ENCODE measurements at places on chromosomes 5 and 9. TPM values are rescaled to one million over a fixed set of nuclear protein-coding genes. Genes with fewer than 3 reads are reported as not detected.

GRCh38 chr5:173538018-173538417 is 78.4 kb downstream of the BOD1 start:
- H3K36me3 ChIP-seq, result no peaks in the 10 kb centered on the region
- DNase-seq, result no peak
- H3K27ac ChIP-seq, result no peak overlapping the region
- H3K27me3 ChIP-seq, result peaks cover 4% of the 10 kb centered on the region
- no peaks in the 10 kb centered on the region for H3K4me1 ChIP-seq
- H3K4me3 ChIP-seq, result no peak overlapping the region

DNA sequence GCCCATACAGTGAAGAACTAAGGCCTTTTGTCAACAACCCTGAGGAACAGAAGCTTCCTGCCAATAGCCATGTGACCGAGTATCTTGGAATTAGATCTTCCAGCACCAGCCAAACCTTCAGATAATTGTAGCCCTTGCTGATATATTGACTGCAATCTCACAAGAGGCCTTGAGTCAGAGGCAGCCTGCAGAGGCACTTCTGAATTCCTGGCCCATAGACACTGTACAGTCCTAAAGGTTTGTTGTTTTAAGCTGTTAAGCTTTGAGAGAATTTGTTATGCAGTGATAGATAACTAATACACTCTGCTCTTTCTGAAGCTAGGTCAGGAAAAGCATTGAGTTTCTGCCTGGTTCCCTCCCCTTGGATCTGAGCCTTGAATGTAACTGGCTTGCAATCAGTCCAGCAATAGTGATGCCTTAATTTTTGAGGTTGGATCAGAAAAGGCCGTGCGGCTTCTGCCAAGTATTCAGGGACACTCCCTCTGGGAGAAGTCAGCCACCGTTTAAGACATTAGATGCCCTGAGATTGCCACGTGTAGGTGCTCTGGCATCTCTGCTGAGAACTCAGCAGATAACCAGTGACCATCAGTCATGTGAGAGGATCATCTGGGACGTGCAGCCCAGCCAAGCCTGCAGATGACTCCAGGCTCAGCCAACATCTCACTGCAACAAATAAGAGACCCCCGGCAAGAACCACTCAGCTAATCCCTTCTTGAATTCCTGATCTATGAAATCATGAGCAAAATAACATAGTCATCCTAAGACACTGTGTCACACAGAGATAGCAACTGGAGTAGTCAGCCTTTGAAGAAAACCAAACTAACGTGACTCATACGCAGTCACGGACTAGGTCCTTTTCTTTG is 126.8 kb upstream of the STC2 start:
- DNase-seq, result peak; percentile 96
- peak overlapping the region; percentile 97 for H3K27ac ChIP-seq
- peaks cover 55% of the 10 kb centered on the region for H3K4me1 ChIP-seq
- H3K4me3 ChIP-seq, result no peak overlapping the region

- H3K27me3 ChIP-seq, result no peaks in the 10 kb centered on the region
- no peak overlapping the region for H3K27ac ChIP-seq
- no peaks in the 10 kb centered on the region for H3K36me3 ChIP-seq
- DNase-seq, result no peak
These were observed 1729.2 kb upstream of the WWC1 start for GRCh38 chr5:166562246-166562645.

DNA sequence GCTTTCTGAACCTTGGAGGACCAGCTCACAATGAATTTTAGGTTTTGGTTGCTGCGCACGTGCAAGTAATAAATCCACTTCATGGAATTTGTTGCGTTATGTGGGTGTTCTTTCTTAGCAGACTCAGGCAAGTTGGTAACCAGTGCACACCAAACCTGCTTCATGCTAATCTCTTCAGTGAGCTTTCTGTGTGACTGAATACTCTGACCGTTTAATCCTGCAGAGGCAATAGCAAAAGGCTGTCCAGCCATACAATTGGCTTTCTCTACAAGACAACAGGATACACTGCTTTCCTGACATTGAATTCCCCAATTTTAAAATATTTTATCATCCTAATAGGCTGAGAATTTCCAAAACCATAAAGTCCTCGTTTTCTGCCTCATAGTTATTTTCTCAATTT is 10.3 kb downstream of the UGT3A2 start:
- no peak overlapping the region for H3K27ac ChIP-seq
- H3K36me3 ChIP-seq, result no peaks in the 10 kb centered on the region
- no peaks in the 10 kb centered on the region for H3K27me3 ChIP-seq
- peaks cover 20% of the 10 kb centered on the region for H3K4me1 ChIP-seq

DNA sequence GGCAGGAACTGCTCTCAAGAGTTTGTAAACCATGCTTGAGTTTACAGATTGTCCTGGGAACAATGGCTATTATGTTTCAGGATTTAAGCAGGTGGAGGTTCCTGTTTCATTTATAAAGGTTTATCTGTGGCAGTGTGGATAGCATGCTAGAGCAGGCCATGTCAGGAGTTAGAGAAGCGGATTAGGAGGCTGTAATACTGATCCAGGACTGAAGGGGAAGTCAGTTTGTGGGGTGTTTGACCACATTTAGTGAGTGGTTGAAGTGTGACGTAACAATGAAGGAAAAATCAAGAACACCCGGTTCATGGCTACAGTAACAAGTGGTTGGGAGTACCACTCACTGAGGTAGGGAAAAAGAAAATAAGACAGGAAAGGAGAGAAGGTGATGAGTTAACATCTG is 299.0 kb downstream of the TLR4 start:
- no peak overlapping the region for H3K27ac ChIP-seq
- H3K4me3 ChIP-seq, result no peak overlapping the region
- H3K36me3 ChIP-seq, result no peaks in the 10 kb centered on the region
- no peak for DNase-seq
- no peaks in the 10 kb centered on the region for H3K27me3 ChIP-seq

DNA sequence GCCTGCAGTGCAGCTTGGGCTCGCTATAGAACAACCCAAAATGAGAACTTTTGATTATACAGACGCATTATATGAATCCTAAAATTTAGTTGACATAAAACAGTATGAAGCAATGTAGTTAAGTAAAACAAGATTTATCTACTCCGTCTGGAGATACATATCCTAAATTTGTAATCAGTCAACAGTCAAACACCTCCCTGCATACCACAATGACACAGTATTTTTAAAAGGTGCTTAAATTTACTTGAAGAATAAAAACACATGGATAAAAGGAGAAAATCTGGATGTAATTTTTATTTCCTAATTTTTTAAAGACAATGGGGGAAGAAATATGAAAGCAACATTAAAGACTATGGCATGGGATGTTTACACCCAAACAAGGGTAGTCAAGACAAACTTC is 70.8 kb downstream of the PTBP3 start:
- DNase-seq, result no peak
- peaks cover 58% of the 10 kb centered on the region for H3K36me3 ChIP-seq
- H3K27me3 ChIP-seq, result no peaks in the 10 kb centered on the region
- H3K27ac ChIP-seq, result no peak overlapping the region

- no peaks in the 10 kb centered on the region for H3K36me3 ChIP-seq
- no peak for DNase-seq
- no peaks in the 10 kb centered on the region for H3K27me3 ChIP-seq
- H3K4me1 ChIP-seq, result no peaks in the 10 kb centered on the region
- H3K4me3 ChIP-seq, result no peak overlapping the region
- H3K27ac ChIP-seq, result no peak overlapping the region
These were observed 134.6 kb downstream of the TMC1 start for GRCh38 chr9:72656021-72656420.

DNA sequence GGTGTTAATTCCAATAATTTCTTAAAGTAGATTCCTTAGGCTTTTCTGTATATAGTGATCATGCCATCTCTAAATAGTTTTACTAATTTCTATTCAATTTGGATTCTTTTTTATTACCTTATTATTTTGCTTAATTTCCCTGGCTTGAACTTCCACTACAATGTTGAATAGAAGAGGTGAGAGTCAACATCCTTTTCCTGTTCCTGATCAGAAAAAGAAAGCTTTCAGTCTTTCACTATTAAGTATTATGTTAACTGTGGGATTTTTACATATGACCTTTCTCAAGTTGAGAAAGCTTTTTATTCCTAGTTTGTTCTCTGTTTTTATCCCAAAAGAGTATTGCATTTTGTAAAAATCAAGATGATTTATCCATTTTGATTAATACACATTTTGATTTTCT is 574.5 kb upstream of the TLE4 start:
- DNase-seq, result no peak
- no peak overlapping the region for H3K4me3 ChIP-seq
- no peak overlapping the region for H3K27ac ChIP-seq
- H3K36me3 ChIP-seq, result no peaks in the 10 kb centered on the region

- H3K4me3 ChIP-seq, result no peak overlapping the region
- H3K27ac ChIP-seq, result no peak overlapping the region
- no peak for DNase-seq
These were observed 442.4 kb downstream of the ENC1 start for GRCh38 chr5:74198156-74198555.

DNA sequence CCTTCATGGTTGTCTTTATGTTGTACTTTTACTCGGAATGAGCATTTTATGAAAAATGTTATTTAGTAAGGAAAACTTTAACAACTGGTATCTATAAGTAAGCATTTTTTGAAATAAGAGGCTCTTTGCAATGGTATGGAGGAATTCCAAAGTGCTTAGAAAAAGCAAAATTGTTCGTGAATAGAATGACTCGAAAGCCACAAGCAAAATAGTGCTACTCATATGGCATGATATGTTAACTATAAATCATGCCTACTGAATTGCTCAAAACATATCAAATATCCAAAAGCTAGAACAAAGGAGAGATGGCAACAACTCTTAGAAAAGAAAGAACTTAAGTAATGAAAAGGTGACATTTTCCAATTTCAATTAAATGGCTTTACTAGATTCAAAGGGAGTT is 216.3 kb downstream of the KIAA0825 start:
- no peaks in the 10 kb centered on the region for H3K27me3 ChIP-seq
- no peak for DNase-seq
- H3K4me3 ChIP-seq, result no peak overlapping the region
- H3K27ac ChIP-seq, result no peak overlapping the region
- H3K36me3 ChIP-seq, result no peaks in the 10 kb centered on the region

GRCh38 chr5:123673107-123673506 is 161.1 kb downstream of the CSNK1G3 start:
- H3K27me3 ChIP-seq, result no peaks in the 10 kb centered on the region
- H3K36me3 ChIP-seq, result no peaks in the 10 kb centered on the region
- DNase-seq, result peak; percentile 40
- no peak overlapping the region for H3K4me3 ChIP-seq
- peaks cover 14% of the 10 kb centered on the region for H3K4me1 ChIP-seq
- H3K27ac ChIP-seq, result no peak overlapping the region

ACER2 gene
- total RNA-seq, result 0.82 TPM

C5 gene
- total RNA-seq, result 2.4 TPM

DNA sequence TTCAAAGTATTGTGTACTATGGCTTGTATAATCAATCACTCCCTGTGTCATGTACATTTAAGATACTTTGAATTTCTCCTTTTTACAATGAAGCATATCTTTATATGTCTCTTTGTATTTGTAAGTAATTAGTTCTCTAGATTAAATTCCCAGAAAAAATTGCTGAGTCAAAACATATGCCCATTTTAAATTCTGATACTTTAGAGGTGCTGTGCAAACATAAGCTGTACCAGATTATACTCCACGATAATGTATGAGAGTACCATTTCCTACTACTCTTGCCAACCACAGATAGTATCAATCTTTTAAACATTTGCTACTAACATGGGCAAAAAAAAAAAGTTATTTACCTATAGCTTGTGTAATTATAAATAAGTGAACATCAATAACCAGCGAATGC is 18.3 kb downstream of the DCAF10 start:
- DNase-seq, result no peak
- H3K36me3 ChIP-seq, result no peaks in the 10 kb centered on the region
- H3K4me3 ChIP-seq, result no peak overlapping the region

GRCh38 chr9:94212531-94212930 is 46.6 kb upstream of the ZNF169 start:
- no peaks in the 10 kb centered on the region for H3K27me3 ChIP-seq
- no peaks in the 10 kb centered on the region for H3K36me3 ChIP-seq
- no peaks in the 10 kb centered on the region for H3K4me1 ChIP-seq

GRCh38 chr9:6218099-6218502 is 2.5 kb downstream of the IL33 start:
- no peak overlapping the region for H3K27ac ChIP-seq
- no peaks in the 10 kb centered on the region for H3K27me3 ChIP-seq
- no peak for DNase-seq
- H3K4me3 ChIP-seq, result no peak overlapping the region
- H3K4me1 ChIP-seq, result no peaks in the 10 kb centered on the region
- H3K36me3 ChIP-seq, result no peaks in the 10 kb centered on the region
